ENCODE measurements at places on chromosomes 16 and 17.

DNA sequence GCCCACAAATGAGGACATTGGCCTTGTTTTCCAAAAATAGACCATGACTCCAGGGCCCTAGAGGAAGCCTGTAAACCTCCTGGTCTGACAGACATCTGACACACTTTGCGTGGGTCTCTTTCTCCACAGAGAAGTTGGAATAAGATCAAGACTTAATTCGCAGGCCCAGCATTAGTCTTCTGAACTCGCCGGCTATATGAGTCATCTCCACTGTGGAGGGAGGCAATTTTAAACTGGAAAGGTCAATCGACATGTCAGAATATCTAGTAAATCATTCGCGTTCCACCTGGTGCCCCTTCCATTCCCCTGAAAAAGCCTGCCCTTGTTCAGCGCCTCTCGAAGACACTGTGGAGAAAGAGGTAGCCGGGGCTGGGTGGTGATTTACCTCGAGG, 140.1 kb downstream of the CLEC16A start:
- H3K4me3 ChIP-seq: no peak overlapping the region
- H3K27ac ChIP-seq: no peak overlapping the region
- peaks cover 4% of the 10 kb centered on the region for H3K4me1 ChIP-seq

DNA sequence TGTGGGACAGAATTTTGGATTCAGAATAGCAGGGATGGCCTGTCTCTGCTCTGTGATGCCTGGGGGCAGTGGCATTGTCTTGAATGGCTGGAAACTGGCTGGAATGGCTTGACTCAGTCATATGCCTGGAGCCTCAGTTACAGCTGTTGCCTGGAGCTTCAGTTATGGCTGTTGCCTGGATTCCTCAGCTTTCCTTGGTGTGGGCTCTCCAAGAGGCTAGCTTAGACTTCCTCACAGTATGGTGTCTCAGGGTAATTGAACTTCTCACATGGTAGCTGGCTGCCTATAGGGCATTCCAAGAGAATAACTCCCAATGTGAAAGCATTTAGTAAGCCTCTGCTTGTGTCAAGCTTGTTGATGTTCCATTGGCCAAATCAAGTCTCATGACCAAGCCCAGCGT, 21.1 kb downstream of the KRT23 start:
- no peaks in the 10 kb centered on the region for H3K27me3 ChIP-seq
- no peak overlapping the region for H3K4me3 ChIP-seq
- H3K36me3 ChIP-seq: no peaks in the 10 kb centered on the region
- DNase-seq: no peak
- no peak overlapping the region for H3K27ac ChIP-seq
- H3K4me1 ChIP-seq: no peaks in the 10 kb centered on the region

DNA sequence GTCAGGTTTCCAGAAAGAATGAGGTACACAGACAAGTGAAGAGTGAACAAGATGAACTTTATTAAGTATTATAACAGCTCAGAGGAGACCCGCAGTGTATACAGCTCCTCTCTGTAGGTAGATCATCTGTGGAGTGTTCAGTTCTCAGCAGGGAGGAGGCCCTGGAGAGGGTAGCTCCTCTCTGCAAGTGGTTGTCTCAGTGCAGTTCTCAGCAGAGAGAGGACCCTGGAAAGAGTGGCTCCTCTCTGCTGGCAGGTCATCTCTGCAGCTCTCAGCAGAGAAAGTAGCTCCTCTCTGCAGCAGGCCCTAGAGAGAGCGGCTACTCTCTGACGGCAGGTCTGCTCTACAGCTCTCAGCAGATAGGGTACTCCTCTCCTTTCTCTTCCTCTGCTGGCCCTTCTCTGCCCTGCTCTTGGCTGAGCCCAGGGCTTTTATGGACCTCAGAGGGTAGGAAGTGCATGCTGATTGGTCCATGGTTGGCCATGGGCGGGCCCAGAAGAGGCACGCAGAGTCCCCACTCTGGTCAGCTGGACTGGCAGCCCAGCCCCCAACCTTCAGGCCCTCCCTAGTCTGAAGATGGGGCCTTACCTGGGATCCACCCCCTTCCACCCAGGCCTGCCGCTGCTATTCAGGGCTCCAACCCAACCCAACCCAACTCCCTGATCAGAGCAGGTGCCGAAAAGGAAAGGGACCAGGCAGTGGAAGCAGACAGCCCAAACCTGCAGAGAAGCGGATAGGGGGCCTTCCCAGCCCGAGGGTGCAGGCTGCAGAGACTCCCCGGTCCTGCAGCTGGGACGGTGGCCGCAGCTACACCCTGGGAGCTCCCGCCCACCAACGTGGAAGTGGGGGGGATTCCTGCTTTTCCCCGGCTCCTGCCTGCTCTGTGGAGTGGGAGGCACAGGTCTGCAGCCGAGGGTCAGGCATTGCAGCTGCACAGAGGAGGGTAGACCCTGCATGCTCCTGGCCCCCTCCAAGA, 18.5 kb upstream of the DNAJA2 start:
- DNase-seq: no peak
- no peak overlapping the region for H3K27ac ChIP-seq
- H3K4me3 ChIP-seq: no peak overlapping the region
- H3K4me1 ChIP-seq: no peaks in the 10 kb centered on the region

DNA sequence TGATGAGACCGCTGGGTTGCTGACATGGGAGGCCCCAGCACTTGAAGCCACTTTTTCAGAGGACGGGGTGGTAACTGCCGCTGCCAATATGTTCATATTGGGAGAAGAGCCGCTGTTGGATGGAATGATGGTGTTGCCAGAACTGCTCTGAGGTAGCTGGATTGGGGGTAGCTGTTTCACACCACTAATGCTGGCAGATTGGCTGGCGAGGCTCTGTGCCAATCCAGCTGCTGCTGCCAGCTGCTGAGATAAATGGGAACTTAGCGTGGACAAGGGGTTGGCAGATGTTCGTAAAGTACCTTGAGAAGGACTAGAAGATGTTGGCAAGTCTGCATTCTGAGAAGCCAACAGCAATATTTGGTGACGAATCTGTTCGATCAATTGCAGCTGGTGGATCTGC, 10.0 kb downstream of the SALL1 start:
- no peak overlapping the region for H3K27ac ChIP-seq
- H3K4me3 ChIP-seq: no peak overlapping the region
- DNase-seq: no peak
- no peaks in the 10 kb centered on the region for H3K27me3 ChIP-seq

DNA sequence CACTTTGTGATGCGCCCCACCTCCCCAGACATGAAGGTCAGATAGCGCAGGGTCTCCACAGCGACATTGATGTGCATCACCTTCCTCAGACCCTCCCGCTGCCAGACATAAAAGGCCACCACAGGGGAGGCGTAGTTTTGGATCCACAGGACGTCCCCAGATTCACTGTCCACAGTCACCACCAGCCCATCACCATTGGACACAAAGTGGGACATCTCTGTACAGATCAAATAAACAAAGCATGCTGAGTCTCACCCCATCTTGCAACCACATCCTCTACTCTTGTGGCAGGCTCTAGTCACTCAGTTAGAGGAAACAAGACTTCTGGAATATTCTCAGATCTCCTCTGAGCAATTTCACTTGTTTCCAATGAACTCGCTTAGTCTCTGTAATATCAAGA, 46.3 kb upstream of the ICAM2 start:
- no peaks in the 10 kb centered on the region for H3K27me3 ChIP-seq
- H3K4me3 ChIP-seq: no peak overlapping the region
- DNase-seq: no peak
